GM06990 (cell line): ENCODE measurements at places on chromosomes 13 and 19.

- DNase-seq = no peak
Observed at GRCh38 chr13:100068133-100068931, 20.6 kb upstream of the PCCA start.

- no peak for DNase-seq
Observed at GRCh38 chr13:25440061-25440460, 68.3 kb downstream of the ATP8A2 start.

DNA sequence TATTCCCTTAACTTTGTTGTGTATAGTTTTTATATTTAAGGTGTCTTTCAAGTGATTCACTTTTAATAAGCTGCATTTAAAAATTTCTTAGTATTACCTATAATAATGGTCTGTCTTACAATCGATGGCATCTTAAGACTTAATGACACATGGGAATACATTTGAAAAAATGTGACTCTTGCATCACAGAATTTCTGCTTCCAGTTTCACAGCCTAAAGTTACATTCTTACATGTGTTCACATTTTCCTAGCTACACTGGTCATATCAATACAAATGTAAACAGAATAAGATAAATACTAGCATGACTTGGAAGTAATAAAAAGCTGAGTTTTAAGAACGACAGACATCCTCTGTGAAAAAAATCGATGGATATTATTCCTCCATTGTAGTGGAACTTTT lies 1597.1 kb upstream of the MIR17HG start:
- DNase-seq = no peak

DNA sequence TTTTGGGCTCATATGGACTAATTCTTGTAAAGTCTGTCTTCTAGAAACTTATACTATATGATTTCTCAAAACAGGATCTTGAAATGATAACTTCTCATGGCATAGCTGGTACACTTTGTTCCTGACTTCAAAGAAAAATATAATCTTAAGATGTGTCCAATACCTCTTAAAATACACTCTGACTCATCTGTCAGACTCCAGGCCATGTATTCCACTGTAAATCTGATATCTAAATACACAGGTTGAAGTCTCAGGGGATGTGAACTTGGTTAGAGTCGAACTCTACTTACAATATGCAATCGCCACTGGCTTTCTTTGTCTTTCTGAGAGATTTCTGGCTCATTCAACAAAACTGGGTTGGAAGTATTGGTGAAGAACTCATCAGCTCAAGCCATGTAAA lies 99.8 kb downstream of the LACC1 start:
- no peak for DNase-seq

GRCh38 chr13:95710313-95710712 lies 33.4 kb downstream of the DNAJC3 start:
- no peak for DNase-seq

- no peak for DNase-seq
Observed at GRCh38 chr19:46904114-46905060, 43.6 kb downstream of the ARHGAP35 start.
